ENCODE measurements at places on chromosomes 11 and 22.

- no peak for DNase-seq
Observed at GRCh38 chr11:35115688-35116030, 23.3 kb upstream of the CD44 start.

GRCh38 chr11:37721485-37721884 is 1123.4 kb upstream of the RAG2 start:
- no peak for DNase-seq

- DNase-seq, result no peak
Observed at GRCh38 chr11:62535802-62536201, 10.8 kb downstream of the AHNAK start.

DNA sequence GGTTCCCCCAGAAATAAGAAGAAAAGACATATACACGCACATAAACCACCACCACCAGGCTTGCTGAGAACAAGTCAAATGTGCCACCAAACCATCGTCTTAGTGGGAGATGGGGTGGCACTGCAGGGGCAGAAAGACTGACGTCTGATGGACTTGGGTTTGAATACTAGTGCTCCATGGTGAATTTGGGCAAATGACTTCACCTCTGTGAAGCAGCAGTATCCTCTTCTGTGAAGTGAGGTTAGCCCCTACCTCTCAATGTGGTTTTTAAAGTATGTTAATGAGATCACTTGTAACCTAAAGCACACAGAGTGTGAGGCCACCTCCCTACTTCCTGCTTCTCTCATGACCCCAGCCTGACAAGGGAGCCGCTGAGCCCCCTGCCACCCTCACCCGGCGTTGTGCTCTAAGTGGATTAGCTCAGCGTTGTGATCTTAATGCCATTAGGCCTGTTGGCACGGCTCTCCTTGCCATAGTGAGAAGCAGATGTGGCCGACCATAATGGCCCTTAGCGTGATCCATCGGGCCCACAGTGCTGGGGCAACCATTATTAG is 14.4 kb downstream of the ZBTB16 start:
- DNase-seq, result no peak

DNA sequence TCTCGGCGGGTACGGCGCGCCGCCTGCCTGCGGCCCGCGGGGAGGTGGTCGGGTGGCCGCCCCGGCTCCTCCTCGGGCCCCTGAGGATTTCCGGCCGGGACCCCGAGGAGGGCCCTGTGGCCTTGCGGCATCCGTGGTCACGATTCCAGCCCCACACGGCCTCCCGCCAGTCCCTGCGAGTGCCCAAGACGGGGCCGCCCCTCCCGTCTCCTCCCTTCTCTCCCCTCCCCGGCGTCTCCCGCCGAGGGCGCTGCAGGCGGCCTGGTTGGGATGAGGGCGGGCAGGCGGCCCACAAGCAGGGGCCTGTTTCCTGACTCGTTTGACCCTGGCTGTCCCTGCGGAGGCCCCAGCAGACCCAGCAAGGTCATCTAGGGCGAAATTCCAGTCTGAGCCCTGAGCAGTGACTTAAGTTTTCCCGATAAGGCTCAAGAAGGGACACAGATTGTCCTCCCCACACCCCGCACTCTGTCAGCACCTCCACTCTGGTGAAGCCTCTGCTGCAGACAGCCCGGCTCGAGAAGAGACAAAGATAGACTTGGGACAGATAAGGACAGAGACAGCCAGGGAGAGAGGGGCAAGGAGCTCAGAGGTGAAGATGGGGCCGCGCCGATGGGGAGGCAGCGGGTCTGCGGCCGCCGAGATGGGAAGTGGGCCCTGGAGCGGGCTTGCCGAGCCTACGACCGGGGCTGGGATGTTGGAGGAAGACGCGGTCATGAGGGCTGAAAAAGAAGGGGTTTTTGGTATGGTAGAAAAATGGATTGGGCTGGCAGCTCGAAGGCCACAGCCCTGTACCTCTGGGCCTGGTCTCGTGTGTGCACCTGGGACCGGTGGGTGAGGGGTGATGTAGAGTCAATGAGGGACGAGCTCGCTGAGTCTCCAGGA is 95.0 kb downstream of the SWAP70 start:
- no peak for DNase-seq

GRCh38 chr22:48742556-48743343 is 1084.9 kb downstream of the BRD1 start:
- no peak for DNase-seq

DNA sequence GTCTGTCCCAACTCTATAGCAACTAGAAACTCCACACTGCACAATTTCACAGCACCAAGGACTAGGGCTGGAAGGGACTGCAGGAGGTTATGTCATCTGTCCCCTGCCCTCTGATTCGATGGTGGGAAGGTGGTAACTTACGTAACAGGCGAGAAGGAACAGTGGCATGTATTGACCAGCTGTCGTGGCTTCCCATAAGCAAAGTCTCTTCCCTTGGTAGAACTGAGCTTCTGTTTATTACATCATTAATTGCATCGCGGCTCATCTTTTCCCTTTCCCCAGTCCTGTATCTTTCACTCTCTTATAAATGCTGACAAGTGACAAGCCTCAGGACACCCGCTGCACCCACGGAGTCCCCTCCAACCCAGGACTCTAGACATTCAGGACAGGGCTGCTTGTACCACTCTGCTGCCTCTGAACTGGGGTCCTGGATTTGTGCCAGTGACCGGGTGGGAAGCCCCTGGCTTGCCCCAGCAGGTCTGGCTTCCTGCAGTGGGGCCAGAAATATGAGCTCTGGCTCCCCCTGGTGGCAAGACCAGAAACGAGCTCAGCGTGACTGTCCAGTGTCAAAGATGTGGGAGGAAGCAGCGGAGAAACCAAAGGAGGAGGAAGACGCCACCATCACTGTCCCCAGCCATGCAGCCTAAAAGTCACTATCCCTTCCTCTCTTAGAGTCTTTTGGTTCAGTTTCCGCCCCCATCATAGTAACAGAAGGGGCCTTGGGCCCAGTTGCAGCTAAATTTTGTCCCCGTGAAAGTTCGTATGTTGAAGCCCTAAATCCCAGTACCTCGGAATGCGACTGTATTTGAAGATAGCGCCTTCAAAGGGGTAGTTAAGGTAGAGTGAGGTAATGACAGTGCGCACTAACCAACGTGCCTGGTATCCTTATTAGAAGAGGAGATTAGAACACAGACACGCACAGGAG is 84.5 kb downstream of the ISX start:
- DNase-seq, result no peak

GRCh38 chr22:49213731-49214352 is 613.8 kb downstream of the BRD1 start:
- DNase-seq, result no peak

GRCh38 chr22:29820961-29821290 is 17.1 kb downstream of the ASCC2 start:
- no peak for DNase-seq

DNA sequence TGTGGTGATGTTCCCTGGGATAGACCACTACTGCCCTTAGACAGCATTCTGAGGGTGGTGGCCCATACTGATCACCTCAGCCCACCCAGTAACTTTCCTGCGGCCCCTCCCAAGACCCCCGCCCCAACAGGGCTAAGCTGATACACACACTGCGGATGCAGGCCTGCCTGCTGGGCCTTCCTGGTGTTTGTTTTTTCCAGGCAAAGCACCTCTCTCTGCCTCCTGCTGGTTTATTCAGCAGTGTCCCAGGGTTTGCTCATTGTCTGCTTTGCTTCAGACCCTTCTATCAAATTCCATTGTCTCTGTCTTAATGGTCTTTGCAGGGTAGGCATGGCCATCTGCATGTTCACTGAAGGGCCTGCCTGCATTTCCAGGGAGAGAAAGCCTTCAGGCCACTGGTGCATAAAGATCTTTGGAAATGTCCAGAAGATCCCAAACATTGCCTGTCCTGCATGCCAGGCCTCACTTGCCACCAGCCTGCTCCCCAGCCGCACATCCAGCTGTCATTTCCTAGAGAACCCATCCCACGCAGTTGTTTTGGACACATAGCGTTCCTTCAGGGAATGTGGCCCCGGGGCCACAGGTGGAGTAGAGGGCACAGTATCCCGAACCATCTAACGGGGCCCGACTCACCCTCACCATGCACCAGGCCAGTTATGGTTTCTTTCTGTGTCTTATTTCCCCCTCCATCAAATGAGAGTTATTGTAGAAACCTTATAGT is 50.2 kb downstream of the BCR start:
- no peak for DNase-seq

DNA sequence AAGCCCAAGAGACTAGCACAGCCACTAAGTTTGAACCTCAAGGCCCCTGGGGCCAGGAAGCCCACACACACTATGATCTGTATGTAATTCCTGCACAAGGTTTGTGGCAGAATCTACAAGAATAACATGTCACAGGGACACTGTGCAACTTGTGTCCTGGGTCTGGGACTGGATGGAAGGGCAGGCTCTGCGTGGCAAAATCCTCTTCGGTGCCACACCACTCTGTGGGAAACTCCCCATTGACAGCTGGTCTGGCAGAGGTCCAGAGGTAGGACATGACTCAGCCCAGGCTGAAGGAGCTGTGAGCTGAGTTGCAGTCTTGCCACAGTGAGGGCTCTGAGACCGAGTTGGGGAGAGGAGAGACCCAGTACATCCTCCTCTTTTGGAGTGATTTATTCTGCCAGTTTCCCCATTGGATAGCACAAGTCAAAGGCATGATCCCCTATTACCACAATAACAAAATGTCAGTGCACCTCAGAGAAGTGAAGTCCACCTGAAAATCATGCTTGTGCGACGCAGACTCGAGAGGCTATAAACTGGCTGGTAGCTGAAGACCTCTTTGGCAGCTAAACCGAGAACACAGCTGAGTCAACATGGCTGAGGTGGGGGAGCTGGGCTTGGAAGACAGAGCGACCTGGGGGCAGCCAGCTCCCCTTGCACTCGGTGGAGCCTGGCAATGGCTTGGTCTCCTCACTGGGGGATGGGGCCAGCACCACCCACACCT is 23.3 kb upstream of the SERPIND1 start:
- DNase-seq, result no peak

GRCh38 chr11:5043380-5043779 is 2.9 kb upstream of the OR52J3 start:
- DNase-seq, result no peak

DNA sequence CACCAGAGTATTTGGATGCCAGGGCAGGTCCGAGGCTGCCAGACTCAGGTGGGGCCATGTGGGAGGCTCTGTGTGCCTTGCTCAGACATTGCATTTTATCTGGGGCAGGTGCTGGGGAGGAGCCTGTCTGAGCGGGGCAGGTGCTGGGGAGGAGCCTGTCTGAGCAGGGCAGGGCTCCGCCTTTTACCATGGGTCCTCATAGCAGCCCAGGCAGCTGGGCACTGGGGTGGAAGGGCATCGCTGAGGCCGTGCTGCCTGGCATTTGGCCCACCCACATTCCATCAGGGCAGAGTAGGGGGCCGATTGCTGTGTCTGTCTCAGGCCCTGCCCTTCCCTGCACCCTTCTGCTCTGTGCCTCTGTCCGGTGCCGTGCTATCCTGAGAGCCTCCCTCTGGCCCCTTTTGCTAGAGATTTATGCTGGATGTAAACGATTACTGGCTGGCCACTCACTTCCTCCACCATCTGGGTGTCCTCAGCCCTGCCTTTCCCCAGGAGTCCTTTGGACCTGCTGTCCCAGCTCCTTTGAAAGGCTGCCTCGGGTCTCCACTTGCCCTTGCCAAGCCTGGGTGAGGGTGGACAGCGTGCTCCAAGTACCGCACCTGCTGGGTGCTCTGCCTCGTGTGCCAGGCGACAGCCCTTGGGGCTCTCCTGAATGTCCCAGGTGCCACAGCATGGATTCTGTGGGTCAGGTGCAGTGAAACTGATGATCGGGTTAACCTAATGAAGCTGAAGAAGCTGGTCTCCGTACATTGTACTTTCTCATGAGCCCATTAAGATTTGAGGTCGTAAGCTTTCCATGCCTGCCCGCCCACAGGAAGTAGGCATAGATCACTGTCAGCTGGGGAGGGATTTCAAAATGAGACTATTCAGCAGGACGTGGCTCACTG is 281.6 kb downstream of the TBC1D22A start:
- DNase-seq, result no peak

DNA sequence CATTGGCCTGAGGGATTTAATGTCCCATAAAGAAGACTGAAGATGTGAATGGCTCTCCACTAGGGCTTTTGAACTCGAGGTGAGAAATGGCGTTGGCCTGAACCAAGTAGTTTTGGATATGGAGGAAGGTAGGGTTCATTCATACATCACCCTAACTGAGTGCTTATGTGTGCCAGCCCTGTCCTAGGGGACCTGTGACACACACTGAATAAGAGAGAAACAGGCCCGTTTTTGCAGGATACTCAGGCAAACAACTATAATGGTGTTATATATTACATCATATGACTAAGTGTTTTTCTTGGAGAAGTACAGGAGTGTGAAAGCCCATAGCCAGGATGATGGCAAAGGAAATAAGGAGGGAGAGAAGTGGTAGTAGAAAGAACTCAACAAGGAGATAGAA is 368.1 kb downstream of the TMEM135 start:
- DNase-seq, result no peak

DNA sequence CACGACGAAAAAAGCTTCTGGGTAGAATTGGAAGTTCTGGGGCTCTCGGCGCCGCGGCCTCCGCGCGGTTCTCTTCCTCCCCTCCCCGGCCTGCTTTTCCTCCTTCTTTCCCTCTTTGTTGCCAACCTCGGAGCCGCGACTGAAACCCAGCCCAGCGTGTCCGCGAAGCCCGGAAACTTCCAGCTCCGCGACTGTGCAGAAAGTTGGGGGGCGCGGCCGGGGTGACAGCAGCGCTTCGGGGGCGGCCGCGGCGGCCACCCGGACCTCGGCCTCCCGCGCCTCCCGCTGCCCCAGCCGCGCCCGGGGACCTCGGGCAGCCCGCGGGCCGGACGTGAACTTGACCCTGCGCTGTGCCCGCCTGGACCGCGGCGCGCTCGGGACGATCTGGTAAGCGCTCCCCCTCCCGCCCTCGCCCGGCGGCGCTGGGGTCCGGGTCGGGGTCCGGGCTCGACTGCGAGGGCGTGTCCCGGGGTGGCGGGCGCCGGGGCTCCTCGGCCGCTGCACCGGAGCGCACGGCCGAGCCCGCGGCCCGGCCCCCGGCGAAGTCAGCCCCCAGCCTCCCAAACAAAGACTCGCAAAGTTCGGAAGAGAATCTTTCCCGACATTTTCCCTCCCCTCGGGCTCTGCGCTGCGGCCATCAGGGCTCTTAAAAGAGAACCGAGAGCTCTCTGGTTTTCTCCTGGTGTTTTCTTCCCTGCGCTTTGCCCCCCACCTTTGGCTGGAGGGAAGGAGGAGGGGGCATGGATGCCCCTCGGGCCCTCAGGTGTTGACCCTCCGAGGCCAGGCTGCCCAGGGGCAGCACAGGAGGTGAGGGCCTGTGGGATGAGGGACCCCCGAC is 67.9 kb upstream of the WNT7B start:
- DNase-seq, result no peak

DNA sequence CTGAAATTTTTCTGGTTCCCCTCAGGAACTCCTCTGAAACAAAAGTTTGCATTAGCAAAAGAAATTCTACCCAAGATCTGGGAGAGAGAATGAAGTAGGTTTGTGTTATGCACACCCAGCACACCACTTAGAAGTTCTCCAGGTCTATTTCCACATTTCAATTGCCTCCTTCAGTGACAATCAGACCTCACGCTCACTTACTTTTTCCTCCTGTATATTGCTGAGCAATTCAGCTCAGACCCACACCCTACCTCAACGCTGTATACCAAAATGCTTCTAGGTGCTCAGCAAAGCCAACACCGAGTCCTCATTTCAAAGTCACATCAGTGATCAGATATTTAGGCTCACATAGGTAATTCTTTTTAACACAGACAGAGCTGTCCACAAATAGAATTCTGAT is 19.2 kb downstream of the MRGPRX3 start:
- DNase-seq, result no peak

Data from cortex of kidney (tissue), 1 donor.